ENCODE measurements at places on chromosomes 4 and X.

GRCh38 chrX:133749370-133749769, 236.0 kb downstream of the GPC3 start:
- DNase-seq = no peak

GRCh38 chrX:125786316-125786715, 379.8 kb downstream of the DCAF12L2 start:
- no peak for DNase-seq

DNA sequence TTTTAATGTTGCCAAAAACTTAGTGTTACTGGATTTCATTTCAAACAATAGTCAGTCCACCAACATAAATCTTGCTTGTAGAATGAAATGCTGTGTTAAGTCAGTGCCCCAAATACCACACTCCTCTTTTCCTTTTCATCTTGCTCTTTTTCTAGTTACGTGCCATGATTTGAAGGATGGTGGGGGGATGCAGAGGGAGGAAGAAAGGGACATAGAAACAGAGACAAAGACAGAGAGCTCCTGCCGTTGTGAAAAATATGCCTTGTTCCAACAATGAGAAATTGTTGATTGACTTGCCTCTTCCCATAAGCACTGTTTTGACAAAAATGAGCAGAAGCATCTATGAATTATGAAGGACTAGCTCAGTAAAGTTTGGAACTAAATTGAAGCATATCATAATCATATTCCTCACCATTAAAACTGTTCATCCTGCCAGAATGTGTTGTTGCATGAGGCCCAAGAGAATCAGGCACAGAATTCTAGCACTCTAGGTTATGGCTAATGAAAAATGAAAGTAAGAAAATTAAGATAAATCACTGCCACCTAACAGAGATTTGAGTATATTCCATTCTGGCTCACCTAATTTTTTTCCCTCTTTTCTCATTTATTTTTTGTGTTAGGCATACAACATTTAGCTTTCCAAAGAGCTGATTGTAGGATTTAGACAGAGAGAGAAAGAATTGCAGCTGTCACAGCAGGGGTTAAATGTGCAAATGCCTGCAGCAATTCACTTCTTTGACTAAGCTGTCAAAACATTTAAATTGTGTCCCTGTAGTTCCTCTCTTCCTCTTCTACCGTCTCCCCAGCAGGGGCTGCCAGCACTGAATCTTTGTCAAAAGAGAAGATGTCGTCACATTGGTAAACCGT, 111.6 kb upstream of the PTPN13 start:
- no peak for DNase-seq

DNA sequence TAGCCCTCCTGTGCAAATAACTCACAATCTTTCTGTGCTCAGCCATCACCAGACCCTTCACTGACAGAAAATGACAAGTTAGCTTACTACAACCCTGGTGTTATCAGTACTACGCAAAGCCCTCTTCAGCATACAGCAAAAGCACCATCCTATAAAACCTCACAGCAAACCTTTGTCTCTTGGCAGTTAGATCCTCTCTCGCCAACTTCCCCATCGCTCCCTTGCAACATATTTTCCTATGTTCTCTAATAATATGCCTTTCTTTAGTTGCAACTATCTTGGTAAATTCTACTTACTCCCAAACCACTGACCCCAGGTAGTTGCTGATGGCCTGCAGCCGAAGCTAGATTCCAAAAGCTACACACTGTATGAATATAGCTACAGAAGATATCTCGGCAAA, 856.9 kb upstream of the FRG1 start:
- no peak for DNase-seq

DNA sequence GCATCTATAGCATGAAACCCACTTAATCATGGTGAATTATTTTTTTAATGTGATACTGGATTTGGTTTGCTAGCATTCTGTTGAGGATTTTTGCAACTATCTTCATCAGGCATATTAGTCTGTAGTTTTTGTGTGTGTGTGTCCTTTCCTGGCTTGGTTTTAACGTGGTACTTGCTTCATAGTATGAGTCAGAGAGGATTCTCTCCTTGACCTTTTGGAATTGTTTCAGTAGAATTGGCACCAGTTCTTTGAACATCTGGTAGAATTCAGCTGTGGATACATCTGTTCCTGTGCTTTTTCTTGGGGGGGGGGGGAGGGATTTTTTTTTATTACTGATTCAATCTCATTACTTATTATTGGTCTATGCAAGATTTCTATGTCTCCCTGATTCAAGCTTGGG, 232.0 kb upstream of the KLF8 start:
- no peak for DNase-seq

All from NCI-H774 (cell line).